ENCODE measurements at places on chromosomes 2 and 18.

GRCh38 chr2:219111375-219112061 lies 49.1 kb downstream of the NHEJ1 start:
- DNase-seq: no peak

DNA sequence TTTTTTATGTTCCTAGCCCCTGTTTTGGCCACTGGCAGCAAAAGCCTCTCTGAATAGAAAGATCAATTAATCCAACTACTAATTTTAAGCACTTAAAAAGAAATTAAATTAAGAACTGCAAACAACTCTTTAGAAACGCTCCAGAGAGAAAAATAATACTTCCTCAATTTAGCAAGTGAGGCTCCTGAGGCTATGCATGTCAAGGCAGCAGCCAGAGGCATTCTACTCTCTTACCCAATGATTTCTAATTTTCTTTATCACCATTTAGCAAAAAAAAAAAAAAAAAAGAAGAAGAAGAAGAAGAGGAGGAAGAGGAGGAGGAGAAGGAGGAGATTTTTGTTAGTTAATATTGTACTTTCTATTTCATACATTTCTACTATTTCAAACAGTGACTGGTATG lies 68.5 kb downstream of the TMEM237 start:
- DNase-seq: no peak

GRCh38 chr2:20592106-20593071 lies 58.5 kb downstream of the HS1BP3 start:
- no peak for DNase-seq

- no peak for DNase-seq
Measured at GRCh38 chr2:180699657-180700361, 280.6 kb upstream of the UBE2E3 start.

DNA sequence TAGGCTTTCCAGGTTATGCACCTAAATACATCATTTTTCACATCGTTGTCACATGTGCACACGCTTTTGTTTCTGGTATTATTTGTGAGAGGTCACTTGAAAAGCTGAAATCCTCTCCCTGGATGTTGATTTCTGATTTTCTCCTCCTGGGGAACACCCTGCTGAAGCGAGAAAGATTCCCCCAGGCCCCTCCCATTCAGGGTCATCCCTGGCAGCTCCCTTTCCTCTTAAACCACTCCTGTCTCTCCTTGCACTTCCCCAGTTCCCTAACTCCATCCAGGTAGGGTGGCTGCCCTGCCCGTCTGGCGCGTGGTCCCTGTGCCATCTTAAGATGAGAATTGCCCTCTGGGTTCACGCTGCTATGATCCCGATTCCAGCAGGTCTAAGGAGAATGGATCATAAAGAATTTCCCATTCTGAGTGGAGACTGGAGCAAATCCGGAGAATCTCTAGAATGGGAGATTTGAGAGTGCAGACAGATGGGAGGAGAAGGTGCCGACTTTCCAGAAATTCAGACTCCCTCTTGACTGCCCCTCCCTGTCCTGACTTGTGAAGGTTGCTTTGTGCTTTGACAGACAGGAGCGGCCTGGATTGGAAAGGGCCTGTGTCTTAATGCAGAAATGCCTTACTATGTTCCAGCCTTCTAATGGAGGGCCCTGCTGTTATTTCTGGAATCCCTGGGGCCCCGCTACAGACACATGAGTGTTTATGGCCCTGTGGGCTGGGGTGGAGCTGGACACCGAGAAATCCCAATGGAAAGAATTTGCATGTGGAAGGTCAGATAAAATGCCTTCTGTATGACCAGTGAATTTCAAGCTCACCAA lies 1.3 kb upstream of the YWHAQ start:
- DNase-seq: no peak

DNA sequence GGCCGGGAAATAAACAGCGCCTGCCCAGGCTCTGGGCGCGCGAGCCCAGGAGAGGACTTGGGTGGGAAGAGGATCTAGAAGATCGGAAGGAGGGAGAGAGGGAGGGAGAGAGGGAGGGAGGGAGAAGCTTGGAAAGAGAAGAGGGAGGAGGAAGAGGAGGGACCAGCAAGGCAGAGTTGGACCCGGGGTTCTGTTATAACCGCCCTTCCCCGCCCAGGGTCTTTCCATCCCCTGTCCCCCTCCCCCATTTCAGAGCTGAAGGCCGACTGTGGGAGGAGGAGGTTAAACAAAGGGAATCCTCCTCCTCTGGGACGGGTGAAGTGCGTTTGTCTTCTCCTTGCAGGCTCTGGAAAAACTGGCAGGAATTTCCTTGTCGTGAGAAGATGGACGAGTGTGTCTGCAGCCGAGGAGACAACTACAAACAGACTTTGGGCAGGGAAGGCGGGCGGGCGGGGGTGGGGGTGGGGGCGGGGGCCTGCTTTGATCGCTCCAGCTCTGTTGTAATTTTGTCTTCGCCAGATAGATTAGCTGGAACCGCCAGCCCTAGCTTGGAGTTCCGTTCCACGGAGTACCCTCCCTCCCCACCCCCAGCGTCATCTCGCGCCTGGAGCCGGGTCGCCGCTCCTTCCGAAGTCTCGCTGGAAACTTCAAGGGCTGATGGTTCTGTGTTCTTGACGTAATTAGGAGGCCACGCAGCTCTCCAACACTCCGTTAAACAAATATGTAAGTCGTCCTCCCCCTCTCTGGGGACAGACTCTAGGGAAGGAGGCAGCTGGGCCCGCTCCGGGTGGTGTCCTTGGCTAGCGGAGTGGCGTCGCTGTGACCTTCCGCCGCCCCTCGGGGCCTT lies 6.4 kb upstream of the SP9 start:
- no peak for DNase-seq

- DNase-seq: no peak
Measured at GRCh38 chr18:71808616-71809015, 735.5 kb downstream of the CBLN2 start.

GRCh38 chr18:38450876-38451275 lies 885.3 kb upstream of the CELF4 start:
- DNase-seq: no peak

GRCh38 chr2:24543252-24543651 lies 52.2 kb downstream of the NCOA1 start:
- no peak for DNase-seq

DNA sequence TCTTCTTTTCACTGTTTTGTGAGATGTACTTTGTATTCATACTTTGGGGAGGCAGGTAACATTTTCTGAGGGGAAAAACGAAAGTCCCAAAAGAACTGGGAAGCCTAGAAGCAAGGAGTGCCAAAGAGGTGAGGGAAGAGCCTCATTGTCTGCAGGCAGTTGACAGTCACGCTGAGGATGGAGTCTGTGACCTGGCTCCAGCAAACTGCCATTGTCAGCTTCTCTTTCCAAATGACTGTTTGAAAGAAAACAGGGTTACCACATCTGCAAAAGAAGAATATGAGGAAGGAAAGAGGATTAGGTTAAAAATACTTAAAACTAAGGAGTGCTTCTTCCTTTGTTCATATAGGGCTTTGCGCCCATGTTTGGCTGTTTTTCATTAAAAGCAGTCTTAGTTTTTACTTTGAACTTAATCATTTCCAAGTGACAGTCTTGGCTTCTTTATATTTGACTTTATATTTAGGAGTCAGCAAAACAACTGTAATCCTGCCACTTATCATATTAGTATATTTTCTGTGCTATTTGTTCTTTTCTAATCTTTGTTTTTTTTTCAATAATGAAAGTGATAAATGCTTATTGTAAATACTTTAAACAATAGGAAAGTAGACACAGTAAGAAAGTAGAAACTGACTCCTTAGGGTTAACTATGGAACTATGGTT lies 35.0 kb downstream of the CERS6 start:
- DNase-seq: no peak

DNA sequence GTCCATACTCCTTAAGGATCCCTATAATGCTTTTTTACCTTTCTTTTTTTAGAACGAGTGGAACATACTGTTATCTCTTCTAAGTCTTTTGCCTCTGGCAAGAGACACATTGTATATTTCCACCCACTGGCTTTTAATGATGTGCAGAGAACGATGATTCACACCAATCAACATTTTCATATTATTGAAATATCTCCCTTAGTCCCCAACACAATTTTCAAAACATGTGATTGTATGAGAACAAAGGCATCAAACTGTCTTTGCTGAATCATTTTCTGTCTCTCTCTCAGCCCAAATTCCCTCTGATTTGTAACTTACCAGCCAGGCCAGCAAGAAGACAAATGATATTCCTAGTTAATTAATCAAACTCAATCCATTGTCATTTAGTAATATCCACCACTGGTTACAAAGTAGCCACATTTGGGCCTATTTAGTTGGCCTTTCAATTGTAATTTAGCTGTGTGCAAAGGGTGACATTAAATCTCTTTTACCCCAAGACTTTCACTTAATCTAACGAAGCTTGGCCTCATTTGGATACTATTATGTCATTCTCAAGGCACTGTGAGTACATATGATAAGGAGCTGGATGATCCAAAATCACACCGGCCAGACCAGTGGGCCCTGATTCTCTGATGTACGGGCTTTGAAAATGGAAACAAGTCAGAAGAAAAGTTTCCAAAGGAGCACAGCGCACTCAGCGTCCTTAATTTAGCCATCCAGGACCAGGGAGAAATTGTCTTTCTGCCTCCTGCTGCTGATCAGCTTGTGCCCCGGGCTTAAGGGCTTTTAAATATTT lies 185.1 kb downstream of the SCG2 start:
- DNase-seq: no peak

GRCh38 chr2:197042739-197043196 lies 116.3 kb upstream of the PGAP1 start:
- DNase-seq: no peak

- DNase-seq: no peak
Measured at GRCh38 chr2:66433695-66433944, 1.3 kb upstream of the MEIS1 start.

- no peak for DNase-seq
Measured at GRCh38 chr2:218354850-218355443, 1.7 kb upstream of the CATIP start.

GRCh38 chr18:77071711-77072292 lies 60.8 kb downstream of the MBP start:
- DNase-seq: no peak

DNA sequence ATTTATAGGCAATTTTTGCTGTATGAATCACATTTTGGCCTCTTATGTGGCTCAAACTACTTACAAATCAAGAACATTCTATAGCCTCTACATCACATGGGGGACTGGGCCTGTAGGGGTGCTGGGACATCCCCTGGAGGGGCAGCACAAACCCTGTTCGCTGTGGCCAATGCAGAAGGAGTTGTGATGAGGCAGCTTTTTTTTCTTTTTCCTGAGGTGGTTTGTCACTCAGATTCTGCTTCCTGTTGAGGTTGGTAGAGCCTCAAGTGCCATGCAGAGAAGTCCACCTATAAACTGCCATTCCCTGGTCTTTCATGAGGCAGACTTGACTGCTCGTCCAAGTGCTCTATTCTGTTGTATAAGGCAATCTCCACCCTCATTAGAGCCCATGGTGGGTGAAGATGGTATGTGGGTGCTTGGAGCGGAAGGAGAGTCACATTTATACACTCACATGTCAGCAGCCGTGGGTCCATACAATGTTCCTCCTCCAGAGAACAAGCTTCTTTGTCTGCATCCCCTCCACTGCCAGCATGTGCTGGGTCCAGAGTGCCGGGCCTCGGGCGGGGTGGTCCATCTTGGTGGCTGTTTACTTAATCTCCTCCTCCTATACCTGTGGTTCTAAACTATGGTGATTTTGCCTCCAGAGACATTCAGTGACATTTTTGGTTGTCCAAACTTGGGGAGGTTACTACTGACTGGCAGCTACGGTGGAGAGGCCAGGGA lies 120.3 kb downstream of the ACOXL start:
- DNase-seq: no peak

- DNase-seq: no peak
Measured at GRCh38 chr18:64707052-64707451, 558.2 kb upstream of the LINC00305 start.

GRCh38 chr18:67581178-67581577 lies 64.7 kb upstream of the DSEL start:
- DNase-seq: no peak

DNA sequence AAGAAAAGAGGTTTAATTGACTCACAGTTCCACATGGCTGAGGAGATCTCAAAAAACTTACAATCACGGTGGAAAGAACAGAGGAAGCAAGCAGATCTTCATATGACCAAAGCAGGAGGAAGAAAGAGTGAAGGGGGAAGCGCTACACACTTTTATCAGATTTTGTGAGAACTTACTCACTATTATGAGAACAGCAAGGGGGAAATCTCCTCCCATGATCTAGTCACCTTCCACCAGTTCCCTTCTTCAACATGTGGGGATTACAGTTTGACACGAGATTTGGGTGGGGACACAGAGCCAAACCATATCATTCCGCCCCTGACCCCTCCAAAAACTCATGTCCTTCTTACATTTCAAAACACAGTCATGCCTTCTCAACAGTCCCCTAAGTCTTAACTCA lies 54.2 kb downstream of the G6PC2 start:
- no peak for DNase-seq

- no peak for DNase-seq
Measured at GRCh38 chr2:206974551-206974950, 35.2 kb downstream of the CPO start.

- no peak for DNase-seq
Measured at GRCh38 chr2:169073963-169074751, 4.8 kb downstream of the DHRS9 start.

DNA sequence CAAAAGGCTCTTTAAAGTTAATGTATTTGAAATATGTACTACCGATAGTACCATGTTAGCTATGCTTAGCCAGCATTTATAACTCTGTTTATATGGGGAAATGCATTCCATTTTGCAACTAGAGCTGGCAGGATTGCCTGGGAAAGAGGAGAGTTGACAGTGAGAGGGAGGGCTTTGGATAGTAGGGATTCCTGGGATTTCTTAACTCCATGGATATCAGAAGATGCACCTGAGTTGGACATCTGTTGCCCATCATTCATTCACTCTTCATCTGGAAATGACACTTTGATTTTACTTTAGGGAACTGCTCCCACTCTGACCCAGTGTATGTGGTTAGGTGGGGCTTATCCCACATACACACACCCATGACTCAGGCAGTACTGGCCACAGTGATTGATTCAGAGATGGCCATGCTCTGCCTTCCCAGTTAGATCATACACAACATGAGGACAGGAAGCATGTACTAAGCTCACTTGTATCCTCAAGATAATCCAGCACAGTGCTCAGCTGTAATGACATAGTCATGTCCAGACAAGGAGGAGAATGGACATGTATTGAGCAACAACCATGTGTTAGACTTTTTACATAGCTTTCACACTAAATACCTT lies 248.8 kb downstream of the MREG start:
- no peak for DNase-seq

DNA sequence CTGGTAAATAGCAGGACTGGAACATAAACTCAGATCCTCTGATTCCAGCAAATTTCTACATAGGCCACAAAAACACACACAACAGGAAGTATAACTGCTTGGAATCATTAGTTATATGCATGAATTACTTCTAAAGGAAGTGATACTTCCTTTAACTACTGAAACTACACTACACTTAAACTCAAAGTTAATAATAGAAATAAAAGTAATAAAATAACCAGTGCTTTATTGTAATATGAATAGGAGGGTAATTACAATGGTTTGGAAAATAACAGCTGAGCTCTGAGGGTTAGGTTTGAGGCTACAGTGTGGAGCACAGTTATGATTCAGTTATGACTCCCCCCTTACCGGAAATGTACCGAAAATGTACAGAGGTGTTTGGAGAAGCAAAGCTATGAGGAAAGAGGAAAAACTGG lies 18.5 kb upstream of the POLI start:
- no peak for DNase-seq
